Mucosa of gallbladder (tissue), 1 donor: ENCODE measurements at places on chromosomes 7 and 10. TPM values are rescaled to one million over a fixed set of nuclear protein-coding genes. Genes with fewer than 3 reads are reported as not detected.

Gene GNG11
- total RNA-seq: 13.4 TPM

- DNase-seq: no peak
Observed at GRCh38 chr7:27169658-27170425, 4.3 kb downstream of the HOXA10 start.

Gene ZNF32
- total RNA-seq: 46.2 TPM

DNA sequence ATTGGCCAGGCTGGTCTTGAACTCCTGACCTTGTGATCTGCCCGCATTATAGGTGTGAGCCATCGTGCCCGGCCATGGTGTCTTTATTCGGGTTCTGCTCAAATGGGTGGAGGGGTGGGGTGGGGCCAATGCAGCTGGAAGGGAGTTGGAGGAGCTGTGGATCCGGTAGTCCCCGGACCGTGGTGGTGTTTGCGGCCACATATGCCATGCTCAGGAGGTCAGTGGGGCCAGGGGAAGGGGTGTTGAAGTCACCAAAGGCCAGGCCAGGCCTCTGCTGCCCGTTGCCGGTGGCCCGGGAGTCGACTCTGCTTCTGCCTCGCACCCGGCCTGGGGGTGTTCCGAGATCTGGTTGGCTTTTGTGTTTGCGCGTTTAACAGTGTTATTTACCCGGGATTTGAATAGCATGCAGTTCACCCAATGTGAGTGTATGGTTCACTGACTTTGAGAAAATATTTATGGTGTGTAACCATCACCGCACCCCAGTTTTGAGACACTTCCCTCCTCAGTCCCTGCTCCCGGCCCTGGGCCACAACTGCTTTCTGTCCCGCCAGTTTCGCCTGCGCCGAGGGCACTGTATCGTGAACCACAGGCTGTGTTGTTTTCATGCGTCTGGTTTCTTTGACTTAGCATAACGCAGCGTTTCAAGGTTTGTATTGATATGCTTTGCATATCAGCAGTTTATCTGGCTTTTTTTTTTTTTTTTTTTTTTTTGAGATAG, 10.7 kb downstream of the INPP5A start:
- no peak for DNase-seq

GRCh38 chr10:102653060-102653459, 8.8 kb downstream of the TRIM8 start:
- DNase-seq: no peak

GRCh38 chr7:44646176-44646920, 39.9 kb downstream of the OGDH start:
- DNase-seq: no peak

GRCh38 chr10:51087114-51087513, 12.8 kb downstream of the PRKG1 start:
- no peak for DNase-seq

GRCh38 chr7:55379285-55379684, 14.1 kb downstream of the LANCL2 start:
- DNase-seq: no peak

DNA sequence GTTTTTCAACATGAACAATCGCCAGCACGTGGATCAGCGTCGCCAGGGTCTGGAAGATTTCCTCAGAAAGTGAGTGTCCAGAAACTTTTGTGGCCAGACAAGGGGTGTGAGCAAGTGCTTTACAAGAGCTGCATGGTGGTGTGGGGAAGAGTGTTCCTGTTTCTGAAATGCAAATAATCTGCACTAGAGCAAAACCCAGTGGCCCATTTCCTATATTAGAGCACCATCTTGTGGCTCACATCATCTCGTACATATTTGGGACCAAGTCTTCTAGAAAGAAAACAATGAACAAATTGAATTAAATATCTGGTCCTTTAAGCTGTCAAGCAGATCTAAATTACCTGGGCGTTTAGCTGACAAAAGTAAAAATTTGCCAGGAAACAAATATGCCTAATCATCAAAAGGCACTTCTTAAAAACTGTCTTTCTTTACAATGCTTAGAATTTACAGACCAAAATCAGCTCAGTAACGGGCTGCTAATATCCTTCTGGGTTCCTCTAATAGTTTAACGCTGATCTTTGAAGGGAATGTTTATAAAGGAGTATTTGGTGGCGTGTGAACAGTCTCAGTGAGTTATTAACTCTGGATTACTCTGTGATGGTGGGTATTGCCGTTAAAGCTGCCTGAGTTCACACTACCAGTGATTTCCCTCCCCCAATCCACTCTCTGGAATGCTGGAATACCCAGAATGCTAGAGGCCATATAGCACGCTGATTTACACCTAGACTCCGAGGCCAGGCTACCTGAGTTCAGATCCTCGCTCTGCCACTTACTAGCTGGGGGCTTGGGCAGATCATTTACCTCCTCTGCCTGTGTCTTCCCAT, 73.6 kb downstream of the SNX10 start:
- DNase-seq: peak; percentile 68

GRCh38 chr10:51230887-51231585, 156.7 kb downstream of the PRKG1 start:
- no peak for DNase-seq

DNA sequence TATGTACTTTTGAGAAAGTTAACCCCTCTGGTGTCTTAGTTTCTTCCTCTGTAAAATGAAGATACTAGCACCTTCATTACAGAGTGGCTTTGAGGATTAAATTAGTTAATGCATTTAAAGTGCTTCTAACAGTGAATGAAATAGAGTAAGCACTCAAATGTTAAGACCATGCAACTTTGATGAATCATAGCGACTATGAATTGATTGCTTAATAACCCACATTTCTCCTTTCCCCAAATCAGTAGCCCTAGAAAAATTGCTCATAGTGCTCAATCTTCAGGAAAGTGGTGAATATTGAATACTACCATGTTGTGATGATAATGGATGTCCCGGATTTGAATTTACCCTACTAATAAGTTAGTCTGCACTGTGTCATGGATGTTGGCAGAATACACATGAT, 48.1 kb downstream of the CD36 start:
- no peak for DNase-seq

Gene OR13A1
- total RNA-seq: not detected

Gene CFAP70
- total RNA-seq: 3.6 TPM

- no peak for DNase-seq
Observed at GRCh38 chr10:43390759-43391158, 18.2 kb downstream of the HNRNPF start.

Gene PVRIG
- 3.1 TPM for total RNA-seq

- DNase-seq: no peak
Observed at GRCh38 chr7:75649462-75649861, 89.3 kb downstream of the HIP1 start.

DNA sequence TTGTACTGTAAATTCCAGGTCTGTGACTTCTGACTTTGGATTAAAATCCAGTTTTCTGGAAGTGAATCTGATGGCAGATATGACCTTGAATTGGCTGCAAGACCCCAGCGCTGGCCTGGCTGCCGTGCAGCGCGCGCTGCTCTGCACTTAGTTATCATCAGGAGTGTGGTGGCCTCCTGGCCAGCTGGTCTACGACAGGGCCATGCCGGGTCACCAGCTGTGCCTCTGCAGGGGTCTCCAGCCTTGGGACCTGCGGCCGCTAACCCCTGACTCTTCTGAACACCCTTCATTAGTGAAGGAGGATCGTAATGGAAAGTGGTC, 190.7 kb upstream of the SH2B2 start:
- no peak for DNase-seq

Gene FAM13C
- total RNA-seq: 11.4 TPM

DNA sequence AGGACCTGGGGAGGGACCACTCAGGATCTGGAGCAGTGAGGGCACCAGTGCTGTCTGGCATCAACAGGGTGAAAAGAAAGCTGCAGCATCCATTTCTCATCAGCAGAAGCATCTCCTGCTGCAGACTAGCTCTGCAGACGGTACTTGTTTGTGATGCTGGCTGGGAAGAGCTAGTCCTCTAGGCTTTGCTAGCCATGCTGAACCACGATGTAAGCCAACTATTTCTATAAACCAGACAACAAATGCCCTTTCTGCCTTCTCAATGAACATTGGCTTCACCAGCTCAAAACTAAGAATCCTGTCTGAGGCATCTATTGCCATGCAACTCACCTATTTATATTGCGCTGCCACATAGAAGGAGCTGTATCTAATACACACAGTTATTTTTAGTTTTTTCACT, 65.6 kb downstream of the CTTNBP2 start:
- no peak for DNase-seq
